ENCODE measurements at places on chromosomes 11 and 22. TPM values are rescaled to one million over a fixed set of nuclear protein-coding genes. Genes with fewer than 3 reads are reported as not detected.

SCGB2A2 gene
- polyA plus RNA-seq = not detected

- DNase-seq = no peak
Observed at GRCh38 chr11:47152126-47152952, 24.3 kb downstream of the ARFGAP2 start.

- no peak for DNase-seq
Observed at GRCh38 chr11:73277467-73277866, 5.3 kb downstream of the P2RY6 start.

- no peak for DNase-seq
Observed at GRCh38 chr11:75907906-75908527, 93.0 kb downstream of the UVRAG start.

GRCh38 chr11:15289723-15290122 lies 175.0 kb downstream of the INSC start:
- DNase-seq = no peak

C11orf65 gene
- 0.18 TPM for polyA plus RNA-seq

- DNase-seq = no peak
Observed at GRCh38 chr22:50676661-50677492, 4.3 kb downstream of the SHANK3 start.

DNA sequence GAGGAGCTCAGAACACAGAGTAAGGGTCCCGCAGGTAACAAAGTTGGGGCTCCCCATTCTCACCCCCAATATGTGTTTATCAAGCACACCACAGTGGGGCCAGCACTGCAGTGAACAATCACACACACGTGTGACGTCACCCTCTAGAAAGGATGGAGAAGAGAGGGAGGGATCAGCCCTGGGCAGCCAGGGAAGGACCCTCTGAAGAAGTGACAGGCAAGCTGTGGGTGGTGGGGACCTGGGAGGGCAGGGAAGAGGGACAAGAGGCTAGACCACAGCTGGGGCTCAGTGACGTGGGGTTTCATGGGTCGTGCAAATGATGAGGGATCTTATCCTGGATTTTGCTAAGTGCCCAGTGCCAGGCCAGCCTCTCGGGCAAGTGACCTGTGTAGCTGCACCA lies 28.7 kb upstream of the MYEOV start:
- no peak for DNase-seq

GRCh38 chr22:33678523-33678922 lies 241.8 kb downstream of the LARGE1 start:
- DNase-seq = no peak

GRCh38 chr22:25420471-25420924 lies 144.0 kb upstream of the GRK3 start:
- no peak for DNase-seq

GRCh38 chr11:29161191-29161590 lies 855.6 kb downstream of the KCNA4 start:
- no peak for DNase-seq

SEZ6L gene
- 0.48 TPM for polyA plus RNA-seq

DNA sequence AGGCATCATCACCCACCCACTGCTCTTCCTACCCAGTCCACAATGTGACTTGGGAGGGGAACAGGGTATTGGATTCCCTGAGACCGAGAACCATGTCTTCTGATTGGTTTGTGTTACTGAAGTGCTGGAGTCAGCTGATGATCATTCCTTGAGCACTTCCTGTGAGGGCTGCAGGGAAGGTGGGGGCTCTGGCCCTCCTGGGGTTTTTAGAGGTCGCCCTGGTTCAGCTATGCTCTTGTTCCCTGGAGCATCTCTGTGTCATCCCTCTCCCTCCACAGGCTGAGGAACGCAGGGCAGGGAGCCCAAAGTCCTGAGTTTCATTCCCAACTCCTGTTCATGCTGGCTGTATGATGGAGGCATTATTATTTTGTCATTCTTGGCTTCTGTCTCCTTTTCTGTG lies 6.7 kb downstream of the ZC3H7B start:
- DNase-seq = no peak

GRCh38 chr22:20721409-20722218 lies 52.3 kb upstream of the SERPIND1 start:
- no peak for DNase-seq

DNA sequence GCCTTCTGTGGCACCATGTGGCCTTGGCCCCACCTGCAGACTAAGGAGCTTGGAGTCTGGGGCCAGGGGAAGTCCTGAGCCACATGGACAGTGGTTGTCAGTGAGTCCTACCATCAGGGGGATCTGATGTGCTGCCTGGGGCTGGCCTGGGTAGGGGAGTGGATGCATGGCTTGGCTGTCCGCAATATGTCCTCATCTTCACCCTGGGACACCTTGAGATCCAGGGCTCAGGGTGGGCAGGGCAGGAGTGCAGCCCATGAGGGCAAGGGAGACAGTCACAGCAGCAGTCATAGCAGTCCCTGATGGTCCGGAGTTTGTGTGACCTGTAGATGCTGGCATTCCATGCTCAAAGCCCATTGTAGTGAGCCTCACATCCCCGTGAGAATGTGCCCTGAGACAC lies 256.8 kb upstream of the B3GAT1 start:
- no peak for DNase-seq

- no peak for DNase-seq
Observed at GRCh38 chr11:41486424-41486823, 27.0 kb upstream of the LRRC4C start.

DNA sequence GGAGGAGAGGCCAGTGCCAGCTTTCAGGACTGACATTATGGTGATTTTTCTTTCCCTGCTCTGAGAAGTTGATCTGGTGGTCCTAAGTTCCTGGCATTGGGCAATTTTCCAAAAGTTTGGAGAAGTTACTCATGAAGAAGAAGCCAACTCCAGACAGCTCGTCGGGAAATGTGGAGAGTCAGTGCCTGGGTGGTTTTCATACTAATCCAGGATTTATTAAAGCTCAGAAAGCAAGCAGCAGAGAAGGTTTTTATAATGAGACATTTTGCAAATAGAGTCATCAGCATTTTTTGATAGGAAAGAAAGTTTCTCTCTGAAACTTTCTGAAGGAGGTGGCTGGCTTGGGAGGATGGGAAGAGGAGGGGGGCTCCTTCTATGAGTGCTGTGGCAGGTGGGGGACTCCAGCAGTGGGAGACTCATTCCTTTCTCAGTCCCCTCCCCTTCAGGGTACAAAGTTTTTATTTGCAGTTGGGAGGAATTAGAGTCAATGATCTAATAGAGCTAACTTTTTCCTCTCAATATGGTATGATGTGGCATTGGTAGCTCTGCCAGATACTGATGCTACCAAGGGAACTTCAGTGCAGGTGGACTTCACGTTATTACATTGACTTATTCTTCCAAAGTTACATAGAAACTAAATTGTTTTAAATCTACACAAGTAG lies 55.4 kb downstream of the LIF start:
- no peak for DNase-seq

DNA sequence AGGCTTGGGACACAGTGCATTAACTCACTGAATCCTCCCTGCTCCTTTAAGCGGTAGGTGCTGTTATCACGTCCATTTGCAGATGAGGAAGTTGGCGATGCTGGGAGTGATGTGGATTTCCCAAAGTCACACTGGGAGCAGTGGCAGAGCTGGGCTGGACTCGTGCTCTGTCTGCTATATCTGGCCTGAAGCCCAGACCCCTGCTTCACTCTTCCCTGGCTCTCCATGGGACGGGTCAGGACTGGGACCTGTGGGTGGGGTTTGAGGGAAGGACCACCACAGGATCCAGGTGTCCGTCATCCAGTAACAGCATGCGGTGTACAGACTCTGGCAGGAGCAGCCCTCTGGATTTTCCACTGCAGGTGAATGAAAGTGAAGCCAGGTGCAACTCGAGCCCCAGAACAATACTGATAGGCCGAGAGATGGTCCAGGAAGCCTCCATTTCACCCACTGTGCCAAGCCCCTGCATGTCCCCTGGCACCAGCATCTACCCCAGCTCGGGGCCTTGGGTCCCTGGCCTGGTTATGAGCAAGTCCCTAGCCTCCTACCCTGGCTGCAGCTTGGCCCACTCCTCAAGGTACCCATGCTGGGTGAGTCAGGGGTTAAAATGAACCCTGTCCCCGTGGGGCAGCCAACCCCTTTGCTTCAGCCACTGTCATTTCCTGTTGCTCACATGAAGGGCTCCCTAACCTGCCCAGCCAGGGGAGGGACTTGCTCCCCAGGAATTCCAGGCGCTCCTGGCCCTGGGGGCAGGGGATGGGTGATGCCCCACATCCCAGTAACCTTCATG lies 4.2 kb downstream of the USP2 start:
- no peak for DNase-seq

DNA sequence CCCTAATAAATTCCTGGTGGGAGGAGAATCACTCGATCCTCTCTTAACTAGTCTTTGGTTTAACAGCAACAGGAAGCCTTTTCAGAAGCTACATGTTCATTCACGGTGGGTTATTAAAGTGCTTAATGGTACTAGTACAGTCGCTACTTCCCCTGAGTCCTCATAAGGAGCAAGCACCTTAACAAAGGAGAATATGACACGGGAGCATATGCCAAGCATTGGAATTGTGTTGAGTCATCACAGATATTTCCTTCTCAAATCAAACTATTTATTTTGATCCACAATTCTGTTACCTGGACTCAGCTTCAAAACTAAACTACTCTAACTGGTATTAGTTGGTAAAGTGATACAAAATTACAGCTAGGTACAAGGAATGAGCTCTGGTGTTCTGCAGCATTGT lies 177.5 kb upstream of the CTSC start:
- DNase-seq = no peak

ACTN3 gene
- 0.18 TPM for polyA plus RNA-seq

- DNase-seq = no peak
Observed at GRCh38 chr11:109435121-109435742, 13.2 kb downstream of the C11orf87 start.

DNA sequence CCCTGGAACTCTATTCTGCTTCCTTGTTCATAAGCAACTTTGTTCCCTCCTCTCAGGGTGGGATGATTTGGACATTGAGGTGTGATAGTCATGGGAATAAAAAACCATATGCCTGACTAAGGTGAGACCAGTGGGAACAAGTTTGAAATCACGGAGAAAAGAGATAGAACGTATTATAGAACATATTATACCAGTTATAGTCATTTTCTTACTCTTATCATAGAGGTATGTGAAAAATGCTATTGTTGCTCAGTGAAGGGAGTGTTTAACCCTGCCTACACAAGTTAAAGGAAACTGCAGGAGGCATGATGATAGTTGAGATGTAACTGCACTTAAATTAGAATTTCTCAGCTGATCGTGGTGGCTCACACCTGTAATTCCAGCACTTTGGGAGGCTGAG lies 15.5 kb downstream of the OR6Q1 start:
- DNase-seq = no peak

DNA sequence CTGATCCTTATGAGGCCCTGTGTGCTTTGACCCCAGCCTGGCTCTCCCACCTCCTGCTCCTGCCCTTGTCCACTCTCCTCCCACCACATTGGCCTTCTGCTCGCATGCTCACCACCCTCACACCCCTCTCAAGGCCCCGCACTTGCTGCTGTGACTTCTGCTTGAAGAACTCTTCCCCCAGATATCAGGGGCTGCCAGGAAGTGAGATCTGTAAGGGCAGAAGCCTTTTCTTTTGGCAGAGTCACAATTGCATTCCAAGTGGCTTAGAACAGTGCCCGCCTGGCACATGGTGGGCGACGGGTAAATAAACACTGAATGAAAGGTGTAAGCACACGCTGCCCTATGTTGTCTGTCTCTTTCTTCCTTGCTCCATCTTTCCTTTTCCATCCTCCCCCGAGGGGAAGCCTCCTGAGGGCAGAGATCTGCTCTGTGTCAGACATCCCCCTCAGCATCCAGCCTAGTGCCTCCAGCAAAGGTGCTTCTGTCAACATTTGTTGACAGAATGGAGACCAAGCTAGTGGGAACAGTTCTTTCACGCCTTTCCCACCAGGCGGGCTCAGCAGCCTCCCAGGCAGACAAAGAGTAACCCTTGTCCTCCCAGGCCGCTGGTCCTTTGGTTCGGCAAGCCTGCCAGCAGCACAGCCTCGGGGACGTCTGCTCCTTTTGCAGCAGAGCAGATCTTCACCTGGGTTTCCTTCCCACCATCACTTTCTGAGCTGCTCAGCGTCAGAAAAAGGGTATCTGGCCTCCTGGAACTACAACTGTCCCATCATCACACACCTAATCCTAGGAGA lies 10.0 kb upstream of the PEX26 start:
- DNase-seq = no peak

DNA sequence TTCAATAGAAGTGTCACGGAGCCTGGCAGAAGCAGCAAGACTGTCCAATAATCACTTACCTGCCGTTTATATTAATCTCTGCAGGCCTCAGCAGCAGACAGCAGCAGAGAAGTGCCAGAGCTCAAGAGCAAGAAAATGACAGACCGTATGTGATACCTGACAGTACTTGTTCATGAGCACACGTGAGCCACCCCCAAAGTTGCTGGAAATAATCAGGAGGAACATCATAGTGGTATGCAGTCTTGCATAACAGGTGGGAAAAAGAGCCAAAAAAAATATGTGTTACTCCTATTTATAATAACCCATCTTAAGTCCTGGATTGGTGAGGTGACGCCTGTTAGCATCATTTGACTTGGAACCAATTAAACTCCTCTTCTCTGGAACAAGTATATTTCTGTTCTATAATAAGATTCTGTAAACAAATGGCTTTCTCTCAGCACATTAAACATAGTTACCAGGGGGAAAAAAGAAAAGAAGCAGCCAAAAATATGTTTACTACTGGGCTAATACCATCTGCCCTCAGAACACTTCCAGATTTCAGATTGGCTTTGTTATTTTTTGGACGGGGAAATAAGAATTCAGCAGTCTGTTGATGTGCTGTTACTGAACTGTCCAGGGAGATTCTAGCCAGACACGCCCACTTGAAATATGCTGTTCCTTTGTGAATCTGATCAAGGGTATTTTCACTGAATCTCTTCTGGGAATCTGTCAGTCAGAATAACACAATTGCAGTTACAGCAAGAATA lies 7.9 kb upstream of the SLN start:
- DNase-seq = no peak

CALCB gene
- polyA plus RNA-seq = 0.08 TPM

- DNase-seq = no peak
Observed at GRCh38 chr11:61004761-61005181, 33.3 kb downstream of the CD6 start.

GRCh38 chr11:102724904-102725500 lies at the start of gene MMP8:
TSS of gene MMP8 (minus strand) at chr11:102724954. CDS start at chr11:102724855, 99 bp downstream.
- DNase-seq = no peak

DNA sequence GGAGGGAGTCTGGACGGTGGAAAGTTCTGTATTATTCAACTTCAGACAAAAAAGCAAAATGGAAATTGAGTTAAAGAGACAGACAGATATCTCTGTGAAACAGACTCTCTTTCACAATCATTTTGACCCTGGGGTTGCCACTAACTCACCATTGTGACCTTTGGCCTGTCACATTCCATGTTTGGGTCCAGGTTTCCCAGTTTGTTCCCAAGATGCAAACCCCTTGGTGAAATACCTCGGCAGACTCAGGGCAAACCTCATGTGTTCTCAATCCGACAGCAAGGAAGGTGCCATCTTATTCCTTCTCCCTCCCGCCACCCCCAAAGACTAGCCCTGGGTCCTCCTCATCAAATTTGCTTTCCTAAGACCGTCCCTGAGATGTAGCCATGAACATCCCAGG lies 41.8 kb downstream of the GALNT18 start:
- DNase-seq = no peak

- no peak for DNase-seq
Observed at GRCh38 chr11:69452206-69452987, 29.1 kb upstream of the LINC01488 start.
